Fibroblast of lung (primary cell): ENCODE measurements at places on chromosomes 16 and 17. TPM values are rescaled to one million over a fixed set of nuclear protein-coding genes. Genes with fewer than 3 reads are reported as not detected.

DNA sequence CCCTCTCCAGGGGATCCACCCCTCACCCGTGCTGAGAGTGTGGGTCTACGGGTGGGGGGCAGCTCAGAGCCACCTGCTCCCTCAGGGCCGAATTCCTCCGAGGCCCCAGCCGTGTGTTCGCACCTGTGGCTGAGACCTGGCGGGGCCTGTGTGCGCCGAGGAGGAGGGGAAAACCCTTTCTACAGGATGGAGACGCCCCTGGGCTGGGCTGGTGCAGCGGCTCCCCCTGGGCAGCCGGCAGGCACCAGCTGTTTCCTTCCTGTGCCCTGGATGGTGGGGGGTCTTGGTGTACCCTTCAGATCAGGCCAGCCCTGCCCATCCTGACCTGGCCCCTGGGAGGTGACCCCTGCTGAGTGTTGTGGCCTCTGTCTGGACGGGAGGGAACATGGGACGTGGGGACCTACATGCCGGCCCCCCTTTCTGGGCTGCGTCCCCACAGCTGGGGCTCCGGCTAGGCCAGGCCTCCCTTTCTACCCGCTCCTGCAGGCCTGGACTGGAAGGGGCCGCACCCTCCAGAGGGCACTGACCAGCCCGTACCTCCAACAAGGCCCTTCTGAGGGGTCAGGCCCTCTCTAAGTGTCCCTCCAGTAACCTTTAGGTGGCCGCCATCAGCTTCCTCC, 28.3 kb upstream of the PABPN1L start:
- no peak for DNase-seq

DNA sequence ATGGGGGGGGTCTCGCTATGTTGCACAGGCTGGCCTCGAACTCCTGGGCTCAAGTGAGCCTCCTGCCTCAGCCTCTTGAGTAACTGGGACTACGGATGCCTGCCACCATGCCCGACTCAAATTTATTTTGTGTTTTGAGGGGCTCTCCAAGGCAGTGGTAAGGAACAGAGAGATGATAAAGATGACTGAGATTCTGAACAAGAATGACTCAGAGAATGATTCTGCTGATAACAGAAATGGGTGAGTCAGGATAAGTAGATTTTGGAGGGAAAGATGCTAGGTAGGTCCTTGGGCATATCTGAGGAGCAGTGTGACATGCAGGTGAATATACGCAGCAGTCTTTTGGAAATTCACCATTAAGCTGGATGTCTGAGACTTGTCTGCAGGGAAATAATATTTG, 2.6 kb downstream of the TMEM220 start:
- no peak for DNase-seq

DNA sequence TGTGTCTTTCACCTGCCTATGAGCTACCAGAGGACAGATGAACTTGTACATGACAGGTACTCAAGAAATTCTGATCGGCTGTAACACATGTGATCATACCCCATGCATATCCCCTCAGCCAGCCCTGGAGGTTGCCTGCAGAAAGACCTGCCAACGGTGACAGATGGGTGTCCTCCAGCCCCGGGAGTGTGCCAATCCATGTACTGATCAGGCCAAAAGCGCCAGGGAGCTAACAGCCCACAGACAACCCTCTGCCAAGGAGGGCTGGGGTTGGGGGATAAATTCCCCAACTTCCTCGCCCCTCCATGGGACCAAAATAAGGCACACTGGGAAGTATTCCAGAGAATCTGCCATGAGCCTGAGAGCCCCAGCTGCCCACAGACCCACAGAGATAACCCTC, 189.4 kb downstream of the CCT6B start:
- no peak for DNase-seq

ABCC11 gene
- total RNA-seq, result under 0.01 and 0.17 TPM in 2 replicates

OR1E2 gene
- not detected in 2 replicates for total RNA-seq

SNAI3 gene
- total RNA-seq, result under 0.01 and 0.17 TPM in 2 replicates

TBC1D3H gene
- total RNA-seq, result not detected in 2 replicates

ATP2A3 gene
- total RNA-seq, result 5.9 and 12.4 TPM in 2 replicates
